ENCODE measurements at places on chromosomes 16 and 17.

- no peak for DNase-seq
Measured at GRCh38 chr17:80021600-80021999, 14.1 kb downstream of the TBC1D16 start.

DNA sequence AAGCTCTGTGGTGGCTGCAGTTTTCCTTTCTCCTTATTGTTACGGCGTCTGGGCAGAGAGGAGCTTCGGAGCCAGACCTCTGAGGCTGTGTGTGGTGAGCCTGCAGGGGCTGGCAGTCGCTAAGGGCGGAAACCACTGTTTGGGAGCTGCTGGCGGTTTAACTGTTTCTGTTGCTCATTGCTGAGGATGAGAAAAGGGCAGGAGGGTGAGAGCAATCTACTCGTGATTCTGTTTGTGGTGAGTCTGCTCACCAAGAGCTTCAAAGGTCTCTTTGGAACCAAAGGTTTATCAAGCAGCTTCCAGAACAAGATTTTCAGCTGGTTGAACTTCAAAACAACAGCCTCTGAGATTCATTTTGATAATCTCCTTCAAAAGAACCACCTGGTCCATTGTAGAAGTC, 143.9 kb downstream of the ANKFN1 start:
- no peak for DNase-seq

DNA sequence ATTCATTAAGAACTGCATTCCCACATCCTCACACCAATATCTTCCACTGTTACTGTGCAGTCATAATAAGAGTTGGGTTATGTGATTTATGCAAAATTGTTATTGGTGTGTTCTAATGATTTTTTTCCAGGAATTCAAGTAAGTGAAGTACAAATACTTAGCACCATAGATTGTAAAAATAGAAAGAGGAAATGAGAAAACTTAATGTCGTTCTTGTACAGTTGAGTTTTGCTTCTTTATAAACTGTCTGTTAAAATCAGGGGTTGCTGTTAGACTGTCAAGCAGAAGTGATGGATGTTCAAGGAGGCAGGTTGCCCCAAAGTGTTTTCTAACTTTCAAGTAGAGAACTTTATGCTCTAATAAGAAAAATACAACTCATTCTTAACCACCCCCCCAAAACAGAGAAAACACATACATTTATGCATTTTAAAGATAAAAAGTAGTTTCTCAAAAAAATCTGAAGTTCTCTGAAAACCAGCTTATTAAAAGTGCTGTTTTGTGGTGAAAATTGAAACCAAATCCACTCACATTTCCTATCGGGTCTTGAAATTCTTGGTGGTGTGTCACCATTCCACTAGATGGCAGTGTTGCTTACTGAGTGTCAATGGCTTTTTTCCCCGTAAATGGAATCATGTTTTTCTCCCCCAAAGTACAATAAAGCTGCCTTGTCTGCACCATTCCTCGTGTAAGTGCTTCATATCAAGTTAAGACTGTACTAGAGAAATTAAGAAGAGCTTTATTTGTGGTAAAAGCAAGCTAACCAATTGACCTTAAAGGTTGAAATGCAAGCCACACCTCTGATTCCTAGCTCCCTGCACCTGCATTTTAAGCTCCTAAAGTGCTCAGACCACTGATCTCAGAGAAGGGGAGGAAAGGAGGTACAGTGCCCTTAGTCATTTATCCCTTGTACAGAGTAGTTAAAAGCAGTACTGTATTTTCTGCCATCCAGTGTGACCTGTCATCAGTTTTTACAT, 4.7 kb upstream of the IGSF6 start:
- DNase-seq = no peak

- DNase-seq = no peak
Measured at GRCh38 chr16:69179328-69180010, 7.5 kb upstream of the SNTB2 start.

DNA sequence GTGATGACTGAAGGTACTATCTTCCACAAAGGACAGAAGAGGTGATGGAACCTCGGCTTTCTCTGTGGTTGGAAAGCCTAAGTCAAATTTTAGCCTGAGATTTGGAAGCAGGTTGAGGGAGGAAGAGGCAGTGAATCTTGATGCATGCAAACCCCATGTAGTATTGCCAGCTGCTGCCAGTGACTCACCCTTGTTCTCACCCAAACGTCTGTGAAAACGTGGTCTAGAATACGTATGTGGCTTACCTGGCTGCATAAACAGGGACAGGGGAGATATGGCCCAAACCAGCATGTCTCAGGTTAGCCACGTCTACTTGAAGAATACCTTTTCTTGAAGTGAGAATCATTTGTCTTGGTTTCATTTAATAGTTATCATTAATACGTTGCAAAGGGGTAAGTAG, 438.0 kb upstream of the MAF start:
- DNase-seq = no peak

DNA sequence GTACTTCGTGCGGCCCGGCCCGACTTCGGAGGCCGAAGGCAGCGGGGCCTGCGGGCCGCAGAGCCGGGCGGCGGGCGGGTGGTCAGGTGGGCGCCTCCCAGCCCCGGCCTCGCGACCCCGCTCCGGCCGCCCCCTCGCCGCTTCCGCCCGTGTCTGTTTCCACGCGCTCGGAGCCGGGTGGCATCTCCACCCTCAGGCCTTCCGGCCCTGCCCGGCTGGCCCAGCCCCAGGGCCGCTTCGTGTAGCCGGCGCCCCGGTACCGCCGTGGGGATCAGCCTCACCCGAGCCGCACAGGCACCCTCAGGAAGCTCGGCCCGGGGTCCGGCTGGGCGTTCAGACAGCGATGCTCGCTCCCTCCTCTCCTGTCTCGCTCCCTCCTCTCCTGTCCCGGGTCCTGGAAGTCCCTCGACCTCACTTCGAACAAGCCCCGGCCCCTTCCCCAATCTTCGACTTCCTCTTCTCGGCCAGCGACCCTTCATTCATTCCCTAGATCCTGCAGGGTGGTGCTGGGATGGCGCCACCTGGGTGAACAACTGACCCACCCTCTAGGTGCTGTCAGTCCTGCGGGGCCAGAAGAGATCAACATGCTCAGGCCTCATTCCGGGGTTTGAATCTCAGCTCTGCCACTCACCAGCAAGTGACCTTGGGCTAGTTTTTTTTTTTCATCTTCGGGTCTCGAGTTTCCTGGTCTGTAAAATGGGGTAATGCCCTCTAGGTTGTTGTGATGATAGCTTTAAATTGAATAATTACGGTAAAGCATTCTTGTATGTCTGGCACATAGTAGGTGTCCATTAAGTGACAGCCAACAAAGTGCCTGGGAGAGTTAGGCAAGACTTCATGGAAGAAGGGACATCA, 610 bp downstream of the VPS4A start:
- DNase-seq = no peak

DNA sequence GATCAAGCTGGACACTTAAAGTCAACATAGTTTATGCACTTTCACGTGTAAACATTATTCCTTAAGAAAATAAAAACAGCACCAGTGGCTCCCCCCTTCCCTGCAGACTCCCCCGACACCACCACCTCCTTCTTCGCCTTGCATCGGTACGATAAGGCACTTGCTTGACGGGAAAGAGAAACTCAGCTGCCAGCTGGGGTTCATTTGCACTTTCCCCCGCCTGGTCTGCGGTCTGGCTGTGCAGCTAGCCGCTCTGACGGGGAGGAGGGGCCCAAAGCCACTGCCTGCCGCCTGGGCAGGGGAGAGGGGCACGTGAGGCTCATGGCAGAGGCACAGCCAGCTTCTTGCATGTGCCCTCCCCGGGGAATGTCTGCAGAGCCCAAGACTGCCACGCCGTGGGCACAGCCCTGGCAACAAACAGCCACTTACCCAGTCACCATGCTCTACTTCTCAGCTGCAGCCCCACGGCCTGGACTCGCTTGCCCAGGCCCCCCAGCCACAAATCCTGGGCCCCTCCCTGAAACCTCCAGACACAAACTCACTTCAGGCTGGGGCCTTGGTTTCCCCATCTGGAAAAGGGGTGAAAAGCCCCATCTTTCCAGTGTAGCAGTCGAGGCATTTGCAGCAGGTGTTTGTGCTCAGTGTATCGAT, 16.5 kb upstream of the PRM1 start:
- DNase-seq = no peak

GRCh38 chr16:67961551-67961957, 6.9 kb downstream of the SLC12A4 start:
- DNase-seq = no peak

- no peak for DNase-seq
Measured at GRCh38 chr17:71224824-71225575, 895.8 kb upstream of the SOX9 start.

DNA sequence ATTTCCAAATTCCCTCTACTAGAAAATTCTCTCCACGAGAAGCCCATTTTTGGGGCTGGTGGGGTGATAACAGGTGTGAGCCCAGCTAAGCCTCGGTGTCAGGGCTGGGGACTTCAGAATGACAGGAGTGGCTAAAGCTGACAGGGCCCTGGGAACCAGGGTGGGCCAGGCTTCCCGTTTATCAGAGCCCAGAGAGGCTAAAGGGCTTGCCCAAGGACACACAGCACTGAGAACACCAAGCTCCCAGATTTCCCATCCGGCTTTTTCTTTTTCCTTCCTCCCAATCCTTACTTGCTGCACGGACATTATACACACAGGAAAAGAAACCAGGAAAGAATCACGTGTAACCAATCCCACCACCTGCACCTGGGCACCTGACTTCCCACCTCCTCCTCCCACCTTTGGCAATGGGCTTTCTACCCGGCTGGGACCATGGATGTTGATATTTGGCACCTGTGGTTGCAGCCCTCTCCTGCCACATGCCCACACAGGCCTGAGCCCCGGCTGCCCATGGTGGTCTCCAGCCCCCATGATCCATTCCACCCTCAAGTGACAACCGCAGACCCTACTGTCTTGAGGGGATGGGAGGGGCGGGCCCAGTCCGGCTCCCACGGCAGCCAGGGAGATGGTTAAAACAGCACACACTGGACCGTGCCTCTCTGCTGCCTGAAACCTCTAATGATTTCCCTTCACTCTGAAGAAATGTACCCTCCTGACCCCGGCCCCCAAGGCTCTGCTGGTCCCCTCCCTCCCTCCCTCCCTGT, 78.9 kb downstream of the ENGASE start:
- DNase-seq = no peak

GRCh38 chr17:78738698-78739097, 43.4 kb downstream of the CYTH1 start:
- DNase-seq = no peak

DNA sequence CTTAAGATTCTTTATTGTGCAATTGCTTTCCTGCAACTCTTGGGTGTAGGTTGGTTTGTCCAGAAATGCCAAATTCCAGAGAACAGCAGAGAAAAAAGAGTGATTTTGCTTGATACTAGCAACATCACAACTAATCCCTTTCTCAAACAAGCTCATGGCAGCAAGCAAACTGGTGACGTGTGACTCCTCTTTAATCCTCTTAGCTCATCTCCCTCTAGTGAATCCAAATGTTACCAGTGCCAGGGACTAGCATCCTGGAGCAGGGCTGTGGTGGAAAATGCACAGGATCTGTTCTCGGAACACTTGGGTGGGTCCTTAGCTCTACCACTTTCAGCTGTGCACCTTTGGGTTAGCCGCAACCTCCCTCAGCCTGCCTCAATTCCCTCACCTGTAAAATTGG, 204.0 kb upstream of the CCL2 start:
- no peak for DNase-seq

- DNase-seq = peak; percentile 15
Measured at GRCh38 chr17:37179893-37180292, 195.9 kb upstream of the C17orf78 start.

DNA sequence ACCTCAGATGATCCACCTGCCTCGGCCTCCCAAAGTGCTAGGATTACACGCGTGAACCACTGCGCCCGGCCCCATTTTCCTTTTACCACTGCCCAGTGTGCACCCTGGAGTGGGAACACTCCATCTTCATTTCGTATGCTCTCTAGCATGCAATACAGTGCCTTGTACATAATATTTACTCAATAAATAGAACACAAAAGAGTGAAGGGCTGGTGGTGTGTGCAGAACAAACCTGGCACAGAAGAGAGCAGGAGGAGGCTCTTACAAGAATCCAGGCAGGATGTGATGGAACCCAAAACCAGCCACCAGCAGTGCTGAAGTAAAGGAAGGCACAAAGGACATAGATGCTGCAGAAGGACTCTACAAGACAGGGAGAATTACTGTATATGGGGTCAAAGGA, 7.3 kb downstream of the KRT37 start:
- no peak for DNase-seq

DNA sequence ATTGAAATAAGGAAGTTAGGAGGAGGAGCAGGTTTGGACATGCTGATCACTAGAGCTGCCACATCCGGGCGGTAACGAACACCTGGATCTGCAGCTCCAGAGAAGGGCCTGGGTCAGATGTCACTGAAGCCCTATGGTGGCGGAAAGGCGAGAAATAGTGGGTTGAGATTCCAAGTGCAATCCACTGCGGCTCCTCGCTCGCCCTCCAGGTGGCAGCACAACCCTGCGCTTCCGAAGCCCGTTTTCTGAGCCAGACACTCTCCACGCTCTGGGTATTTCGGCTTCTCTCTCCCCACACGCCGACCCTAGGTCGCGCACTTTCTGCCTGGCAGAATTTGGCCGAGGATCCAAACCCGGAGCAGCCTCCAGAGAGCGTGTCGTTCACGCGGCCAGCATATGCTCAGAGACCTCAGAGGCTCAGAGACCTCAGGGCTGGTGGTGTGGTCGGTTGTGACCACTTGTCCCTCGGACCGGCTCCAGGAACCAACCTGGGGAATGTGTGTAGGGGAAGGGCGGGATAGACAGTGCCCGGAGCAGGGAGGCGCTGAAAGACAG, 922 bp upstream of the SLC2A4 start:
- peak; percentile 61 for DNase-seq

GRCh38 chr16:49398761-49399160, 25.2 kb downstream of the C16orf78 start:
- DNase-seq = no peak

DNA sequence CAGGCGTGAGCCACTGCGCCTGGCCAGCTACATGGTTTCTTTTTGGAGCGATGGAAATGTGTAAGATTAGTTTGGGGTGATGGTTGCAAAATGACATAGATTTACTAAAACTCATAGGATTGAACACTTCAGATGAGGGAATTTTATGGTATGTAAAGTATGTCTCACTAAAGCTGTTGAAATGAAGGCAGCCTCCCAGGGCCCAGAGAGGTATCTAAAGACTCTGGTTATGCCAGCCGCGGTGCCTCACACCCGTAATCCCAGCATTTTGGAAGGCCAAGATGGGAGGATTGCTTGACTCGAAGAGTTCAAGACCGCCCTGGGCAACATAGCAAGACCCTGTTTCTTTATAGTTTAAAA, 254.9 kb downstream of the PARN start:
- DNase-seq = no peak

GRCh38 chr17:4483012-4483840, 15.5 kb upstream of the SPNS2 start:
- no peak for DNase-seq

DNA sequence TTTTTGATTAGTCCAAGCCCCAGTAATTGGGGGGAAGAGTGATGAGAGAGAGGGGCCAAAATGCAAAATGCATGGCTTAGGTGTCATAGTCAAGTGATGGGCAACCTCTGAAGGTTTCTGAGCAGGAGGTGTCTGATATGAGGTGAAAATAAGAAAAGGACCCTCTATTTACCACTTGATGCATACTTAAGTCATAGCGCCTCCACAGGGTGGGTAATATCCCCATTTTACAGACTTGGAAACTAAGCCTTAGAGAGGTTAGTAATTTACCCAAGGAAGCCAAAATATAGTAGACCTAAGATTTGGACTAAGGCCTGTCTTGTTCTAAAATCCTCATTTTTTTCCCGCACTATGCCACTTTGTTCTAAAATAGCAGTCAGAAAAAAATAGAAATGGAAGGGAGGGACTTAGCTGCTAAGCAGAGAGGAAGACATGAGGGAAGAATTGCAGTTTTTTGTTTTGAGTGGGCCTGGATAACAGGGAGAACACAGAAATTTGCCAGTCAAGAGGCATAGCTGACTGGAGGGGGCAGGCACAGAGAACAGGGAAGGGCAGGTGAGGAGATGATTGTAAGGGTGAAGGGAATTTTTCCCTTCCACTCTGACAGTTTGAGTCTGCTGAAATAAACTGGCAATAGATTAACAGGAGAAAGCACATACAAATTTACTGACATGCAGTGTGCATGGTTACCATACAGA, 2.3 kb upstream of the GRB2 start:
- no peak for DNase-seq

Data from SW 1271 (cell line).